Skeletal muscle tissue (tissue), 5 donors: ENCODE measurements at places on chromosomes 2 and 18. TPM values are rescaled to one million over a fixed set of nuclear protein-coding genes. Genes with fewer than 3 reads are reported as not detected.

The TLX2 gene
- total RNA-seq, result not detected

The RTTN gene
- total RNA-seq, result 43.8 TPM

The TYW5 gene
- total RNA-seq, result 6.8 TPM

The COL5A2 gene
- total RNA-seq, result 404 TPM

The VWC2L gene
- 0.52 TPM for total RNA-seq

The EVX2 gene
- under 0.01 TPM for total RNA-seq

The NEU4 gene
- total RNA-seq, result 4.2 TPM

The CCDC141 gene
- 61.6 TPM for total RNA-seq
